ENCODE measurements at places on chromosomes 3 and 15.

DNA sequence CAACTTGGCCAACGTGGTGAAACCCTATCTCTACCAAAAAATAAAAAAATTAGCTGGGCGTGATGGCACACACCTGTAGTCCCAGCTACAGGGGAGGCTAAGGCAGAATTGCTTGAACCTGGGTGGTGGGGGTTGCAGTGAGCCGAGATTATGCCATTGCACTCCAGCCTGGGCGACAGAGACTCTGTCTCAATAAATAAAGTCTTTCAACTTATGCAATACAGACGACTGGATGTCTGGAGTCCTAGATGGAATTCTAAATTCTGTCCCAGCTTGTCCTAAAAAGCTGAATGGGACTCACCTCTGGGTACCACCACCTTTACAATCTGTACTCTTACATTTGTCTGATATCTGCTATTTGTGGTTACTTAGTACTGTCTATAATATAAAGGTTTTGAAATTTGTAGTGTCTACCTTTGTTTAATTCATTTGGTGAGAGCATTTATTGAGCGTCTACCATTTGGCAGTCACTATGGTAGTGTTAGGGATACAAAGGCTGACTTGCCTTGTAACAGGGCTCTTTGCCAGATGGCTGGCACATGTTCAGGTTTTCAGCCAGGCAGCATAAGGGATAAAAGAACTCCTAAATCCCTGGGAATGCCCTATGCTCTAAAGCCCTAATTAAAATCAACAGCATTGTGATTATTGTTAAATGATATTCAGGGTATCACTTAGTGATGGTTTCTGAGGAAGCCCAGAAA lies 7.2 kb upstream of the ZNF609 start:
- DNase-seq, result no peak

GRCh38 chr3:47586746-47587145 lies 8.1 kb upstream of the CSPG5 start:
- DNase-seq, result no peak

DNA sequence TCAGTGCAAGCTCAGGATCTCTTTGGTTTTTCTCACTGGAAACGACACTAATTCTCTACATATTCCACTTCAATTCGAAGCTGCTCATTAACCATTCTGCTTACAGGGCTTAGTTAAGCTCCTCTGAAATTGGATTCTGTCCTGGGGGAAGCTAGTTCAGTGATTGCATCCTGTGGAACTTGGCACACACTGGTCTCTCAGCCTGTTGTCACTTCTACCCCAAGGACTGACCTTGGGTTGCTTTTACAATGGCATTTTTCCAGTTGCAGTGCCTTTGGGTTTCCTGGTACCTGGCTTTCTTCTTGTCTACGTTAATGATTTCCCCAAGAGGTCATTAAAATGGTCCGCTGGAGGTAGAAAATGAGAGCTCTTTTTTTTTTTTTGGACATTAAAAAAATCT lies 33.3 kb upstream of the GABRB3 start:
- DNase-seq, result no peak

DNA sequence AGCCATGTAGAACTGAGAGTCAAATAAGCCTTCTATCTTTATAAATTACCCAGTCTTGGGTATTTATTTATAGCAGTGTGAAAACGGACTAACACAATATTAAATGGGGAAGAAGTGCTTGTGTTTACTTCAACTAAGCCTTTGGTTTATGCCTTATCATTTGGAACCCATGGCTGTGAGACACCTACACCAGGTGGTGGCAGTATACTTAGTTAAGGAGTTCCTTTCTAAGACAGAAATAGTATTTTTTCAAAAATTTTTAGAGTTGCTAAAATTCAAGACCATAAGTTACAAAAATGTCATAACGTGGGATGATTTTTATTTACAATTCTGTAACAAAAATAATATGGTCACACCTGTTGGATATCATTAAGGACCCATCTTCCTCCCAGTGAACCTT lies 354.5 kb upstream of the SOX14 start:
- DNase-seq, result no peak

Measured in activated T-cell treated with anti-CD3 and anti-CD28 coated beads, Interleukin-2, amount 50 U/mL, for 24 hours (primary cell).